ENCODE measurements at places on chromosomes 5 and 9. TPM values are rescaled to one million over a fixed set of nuclear protein-coding genes. Genes with fewer than 3 reads are reported as not detected.

The PELO gene
- total RNA-seq, result 28.8 TPM

The SLC44A1 gene
- 36.0 TPM for total RNA-seq

The PTGER4 gene
- 25.5 TPM for total RNA-seq

The PRELID1 gene
- 249 TPM for total RNA-seq

The TAS2R1 gene
- not detected for total RNA-seq

The PRUNE2 gene
- 17.0 TPM for total RNA-seq

Data from myometrial cell (primary cell).